Stomach (tissue), 19 donors: ENCODE measurements at places on chromosomes 6 and 20.

- DNase-seq: no peak
Observed at GRCh38 chr6:112923940-112924587, 576.9 kb downstream of the RFPL4B start.

GRCh38 chr6:72746276-72746675, 124.4 kb downstream of the KCNQ5 start:
- no peak for DNase-seq

DNA sequence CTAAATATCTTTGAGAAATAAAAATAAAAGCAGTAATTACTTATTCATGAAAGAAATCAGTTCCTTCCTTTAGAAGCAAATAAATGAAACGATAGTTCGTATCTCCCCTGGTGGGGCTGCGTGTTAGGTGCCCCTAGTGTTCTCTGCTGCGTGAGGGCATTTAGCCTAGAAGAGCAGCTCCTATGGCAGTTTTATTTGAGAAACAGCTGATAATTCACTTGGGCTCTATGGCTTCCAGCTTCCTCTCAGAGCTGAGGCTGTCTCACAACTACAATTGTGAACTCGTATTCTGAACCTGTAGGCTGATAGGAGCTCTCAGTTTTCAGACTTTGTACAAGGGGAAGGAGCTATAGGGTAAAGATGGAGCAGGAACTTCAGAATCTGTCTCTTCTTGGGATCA, 540.0 kb upstream of the MAP3K7 start:
- no peak for DNase-seq

DNA sequence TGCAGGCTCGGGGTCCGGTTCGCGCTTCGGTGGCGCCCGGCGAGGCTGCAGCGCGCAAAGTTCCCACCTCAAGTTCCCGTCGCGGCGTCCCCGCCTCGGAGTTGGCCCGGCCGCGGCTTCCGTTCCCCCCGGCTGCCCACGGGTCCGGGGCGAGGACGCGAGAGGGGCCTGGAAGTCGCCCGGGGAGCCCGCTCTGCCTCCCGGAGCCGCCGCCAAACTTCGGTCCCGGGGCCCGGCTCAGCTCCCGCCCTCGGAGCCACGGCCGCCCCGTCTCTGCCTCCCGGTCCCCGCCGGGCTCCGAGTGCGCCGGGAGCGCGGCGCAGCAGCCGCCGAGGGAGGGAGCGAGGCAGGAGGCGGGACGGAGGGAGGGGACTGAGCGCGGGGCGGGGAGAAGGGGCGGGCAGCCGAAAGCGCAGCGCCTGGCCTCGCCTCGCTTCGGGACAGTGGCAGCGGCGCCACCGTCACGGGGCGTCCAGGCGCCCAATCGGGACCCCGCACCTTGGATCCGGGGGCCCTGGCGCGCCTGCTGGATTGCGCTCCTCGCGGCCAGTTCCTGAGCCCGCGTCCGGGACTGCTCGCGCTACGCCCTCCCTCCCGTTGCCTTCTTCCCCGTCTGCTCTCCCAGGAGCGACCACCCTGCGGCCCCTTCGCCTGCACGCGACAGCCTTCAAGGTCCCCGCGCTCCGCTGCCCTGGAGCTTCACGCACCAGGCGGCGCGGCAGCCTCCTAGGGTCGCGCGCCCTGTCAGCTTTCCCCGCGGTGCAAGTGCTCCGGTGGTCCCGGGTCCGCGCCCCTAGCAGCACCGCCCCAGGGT, at the start of gene KCNG1:
Gene KCNG1, minus strand, starts transcription at position 305 of the 814 bp plus-strand sequence. CDS start 12,769 bp downstream, outside the sequence.
- peak; percentile 68 for DNase-seq

GRCh38 chr6:35046862-35047261, 94.3 kb downstream of the TCP11 start:
- peak; percentile 57 for DNase-seq

GRCh38 chr6:128595544-128595943, 75.1 kb upstream of the PTPRK start:
- DNase-seq: no peak

- DNase-seq: no peak
Observed at GRCh38 chr6:139844907-139845306, 470.5 kb upstream of the CITED2 start.

DNA sequence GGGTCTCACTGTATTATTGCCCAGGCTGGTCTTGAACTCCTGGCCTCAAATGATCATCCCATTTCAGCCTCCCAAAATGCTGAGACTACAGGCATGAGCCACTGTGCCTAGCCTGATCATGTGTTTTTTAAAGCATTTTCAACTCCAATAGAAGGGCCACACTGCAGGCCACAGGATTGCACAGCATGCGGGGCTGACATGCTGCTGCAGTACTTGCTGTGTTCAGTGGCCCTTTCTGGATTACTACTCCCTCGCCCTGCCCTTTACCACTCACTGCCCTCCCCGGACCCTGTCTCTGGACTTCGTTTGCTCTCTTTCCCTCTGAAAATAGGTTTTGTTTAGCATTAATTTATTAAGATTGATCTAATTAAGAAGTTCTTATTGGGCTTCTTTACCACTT, 37.3 kb downstream of the HECA start:
- no peak for DNase-seq

GRCh38 chr6:10268111-10268510, 146.8 kb downstream of the TFAP2A start:
- no peak for DNase-seq

DNA sequence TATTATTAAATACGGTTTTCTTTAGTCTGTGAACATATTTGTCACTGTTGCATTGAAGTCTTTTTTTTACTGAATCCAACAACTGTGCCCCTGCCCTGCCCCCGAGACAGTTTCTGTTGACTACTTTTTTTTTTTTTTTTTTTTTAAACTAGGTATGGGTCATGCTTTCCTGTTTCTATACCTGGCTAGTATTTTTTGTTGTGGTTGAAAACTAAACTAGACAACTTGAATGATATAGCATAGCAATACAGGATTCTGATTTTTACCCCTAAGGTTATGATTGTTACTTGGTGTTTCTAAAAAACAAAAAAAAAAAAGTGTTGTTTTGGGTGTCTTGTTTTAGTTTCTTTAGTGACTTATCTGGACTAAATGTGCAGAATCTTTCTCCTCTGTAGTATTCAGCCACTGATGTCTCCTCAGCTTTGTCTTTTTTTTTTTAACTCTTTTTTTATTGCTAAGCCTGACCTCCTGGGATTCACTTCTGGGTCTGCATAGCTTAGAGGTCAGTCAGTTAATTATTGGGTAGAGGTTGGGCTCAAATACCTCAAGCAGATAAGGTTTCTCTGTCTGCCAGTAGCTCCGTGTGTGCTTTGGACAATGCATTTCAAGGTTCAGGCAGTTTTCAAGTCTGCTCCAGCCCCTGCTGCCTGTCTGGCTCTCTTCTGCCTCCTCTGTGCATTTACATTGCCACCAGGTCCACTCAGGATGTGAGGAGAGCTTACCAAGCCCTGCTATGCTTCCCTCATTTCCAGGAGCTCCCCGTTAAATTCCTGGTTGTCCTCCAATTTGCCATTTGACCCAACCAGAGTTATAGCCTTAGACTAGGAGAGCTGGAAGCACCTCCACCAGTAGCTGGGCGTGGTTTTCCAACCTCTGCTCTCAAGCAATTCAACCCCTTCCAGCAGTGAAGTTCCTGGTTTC, 91.4 kb downstream of the SYNDIG1 start:
- DNase-seq: no peak

DNA sequence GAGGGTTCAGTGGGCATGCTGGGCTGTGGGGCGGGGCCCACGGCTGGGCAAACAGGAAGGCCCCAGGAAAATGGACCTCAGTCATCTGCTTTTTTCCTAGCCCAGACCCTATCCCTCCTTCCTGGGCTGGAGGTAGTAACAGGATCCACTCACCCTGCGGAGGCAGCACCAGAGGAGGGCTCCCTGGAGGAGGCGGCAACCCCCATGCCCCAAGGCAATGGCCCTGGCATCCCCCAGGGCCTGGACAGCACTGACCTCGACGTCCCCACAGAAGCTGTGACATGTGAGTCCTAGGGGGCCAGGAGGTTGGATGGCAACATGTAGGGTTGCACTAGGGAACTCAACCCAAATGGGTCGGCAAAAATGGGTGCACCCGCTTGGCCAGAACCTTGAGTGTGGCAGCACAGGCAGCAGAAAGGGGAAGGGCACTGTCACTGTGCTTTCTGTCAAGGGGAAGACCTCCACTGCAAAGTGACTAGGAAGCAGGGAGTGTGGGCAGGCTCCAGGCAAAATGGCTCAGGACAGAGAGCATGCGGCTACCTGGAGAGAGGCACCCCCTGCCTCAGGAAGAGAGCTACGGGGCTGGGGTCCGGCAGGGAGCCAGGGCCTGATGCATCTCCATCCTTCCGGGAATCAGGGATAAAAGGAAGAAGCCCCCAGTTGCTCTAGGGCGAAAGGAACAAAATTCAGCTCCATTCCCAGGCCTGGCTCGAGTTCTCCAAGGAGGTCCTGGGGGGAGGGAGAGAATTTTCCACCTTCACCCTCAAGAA, 7.9 kb downstream of the MDFI start:
- DNase-seq: no peak

- DNase-seq: no peak
Observed at GRCh38 chr20:35734374-35734773, 7.7 kb downstream of the RBM39 start.

DNA sequence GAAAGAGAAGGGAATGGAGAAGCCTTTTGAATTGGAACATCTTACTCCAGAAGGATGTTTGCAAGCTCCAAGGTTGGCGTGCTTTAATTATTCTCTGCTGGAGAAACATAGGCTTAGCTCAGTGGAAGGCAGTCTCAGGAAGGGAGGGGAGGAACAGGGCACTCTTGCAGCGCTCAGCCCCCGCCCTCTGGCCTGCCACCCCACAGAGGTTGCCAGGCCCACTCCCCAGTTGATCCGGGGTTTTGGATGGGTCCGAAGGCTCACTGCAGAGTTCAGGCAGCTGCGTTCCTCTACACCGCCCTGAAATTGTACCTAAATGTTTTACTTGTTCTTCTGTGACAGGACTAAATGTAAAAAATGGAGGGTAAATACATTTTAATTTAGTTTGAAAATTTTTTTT, 155.2 kb upstream of the DTNBP1 start:
- no peak for DNase-seq

DNA sequence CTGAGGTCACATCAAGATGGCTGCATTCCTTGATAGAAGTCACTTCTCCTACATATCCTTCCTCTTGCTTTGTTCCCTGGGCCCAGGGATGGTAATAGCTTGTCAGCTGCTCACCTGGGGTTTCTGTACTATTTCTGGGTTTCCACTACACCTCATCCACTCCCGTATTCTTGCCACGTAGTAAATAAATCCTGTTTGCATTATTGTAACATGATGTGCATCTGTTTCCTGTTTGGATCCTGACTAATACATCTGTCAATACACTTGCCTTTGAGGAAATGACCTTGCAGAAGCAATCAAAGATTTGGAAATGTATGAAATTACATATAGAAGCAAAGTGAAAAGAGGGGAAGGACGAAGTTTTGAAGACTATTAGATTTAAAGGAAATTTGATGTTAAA, 619.0 kb downstream of the PHF3 start:
- DNase-seq: no peak

GRCh38 chr6:69825904-69826303, 29.1 kb upstream of the LMBRD1 start:
- DNase-seq: peak; percentile 16

- DNase-seq: no peak
Observed at GRCh38 chr6:43095939-43096338, 19.8 kb downstream of the PTK7 start.

- DNase-seq: no peak
Observed at GRCh38 chr6:20599302-20600051, 65.2 kb downstream of the CDKAL1 start.

DNA sequence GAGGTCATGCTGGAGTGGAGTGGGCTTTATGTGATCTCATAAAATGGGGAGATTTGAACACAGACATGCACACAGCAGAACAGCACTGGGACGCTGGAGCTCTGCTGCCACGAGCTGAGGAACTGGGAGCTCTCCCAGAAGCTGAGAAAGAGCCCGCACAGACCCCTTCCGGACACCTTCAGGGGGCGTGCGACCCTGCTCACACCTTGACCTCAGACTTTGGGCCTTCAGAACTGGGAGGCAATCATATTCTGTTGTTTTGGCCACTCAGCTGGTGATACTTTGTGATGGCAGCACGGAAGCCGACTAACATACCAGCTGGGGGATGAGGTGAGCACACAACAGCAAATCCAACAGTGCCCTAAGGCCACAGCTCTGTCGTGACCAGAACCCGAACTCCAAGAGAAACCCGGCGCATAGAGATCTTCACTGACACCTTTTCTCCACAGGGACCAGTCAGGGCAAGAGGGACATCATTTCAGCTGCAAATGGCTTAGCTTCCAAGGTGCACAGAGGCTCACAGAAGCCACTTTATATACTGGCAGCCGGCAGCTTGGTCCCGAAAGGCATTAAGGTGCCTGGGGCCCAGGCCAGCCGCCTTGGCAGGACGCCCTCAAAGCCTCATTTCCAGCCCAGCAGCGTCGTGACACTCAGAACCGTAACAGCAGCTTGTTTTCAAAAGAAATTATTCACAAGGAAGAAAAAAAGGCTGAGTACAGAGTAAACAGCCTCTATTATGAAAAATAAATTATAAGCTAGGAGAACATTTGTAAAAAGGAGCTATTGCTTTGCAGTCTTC, 89.3 kb downstream of the RNASET2 start:
- DNase-seq: no peak

GRCh38 chr6:107509506-107509905, 19.6 kb downstream of the SOBP start:
- peak; percentile 37 for DNase-seq

DNA sequence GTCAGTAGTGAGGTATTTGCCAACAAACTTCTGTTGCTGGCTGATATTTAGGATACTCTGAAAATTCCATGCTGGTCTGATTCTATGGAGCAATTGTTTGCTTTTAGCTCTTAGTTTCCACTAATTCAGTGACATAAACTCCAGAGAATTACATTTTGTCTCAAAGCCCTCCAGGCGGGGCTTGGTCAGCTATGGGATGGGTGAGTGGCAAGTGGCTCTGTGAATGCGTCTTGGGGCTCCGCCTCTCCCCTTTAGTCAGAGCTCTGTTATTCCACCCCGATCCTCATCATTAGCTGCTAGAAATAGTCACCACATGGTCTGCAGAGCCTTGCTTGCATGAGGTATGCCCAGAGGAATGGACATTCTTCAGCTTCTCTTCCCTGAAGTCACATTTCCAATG, 540.6 kb downstream of the QKI start:
- no peak for DNase-seq

GRCh38 chr6:72205500-72205899, 319.1 kb downstream of the RIMS1 start:
- DNase-seq: no peak

GRCh38 chr20:47790580-47790965, 5.3 kb upstream of the SULF2 start:
- DNase-seq: no peak

- peak; percentile 68 for DNase-seq
Observed at GRCh38 chr6:160455541-160456213, 107.5 kb downstream of the SLC22A3 start.

GRCh38 chr6:154229786-154230185, 126.8 kb downstream of the IPCEF1 start:
- no peak for DNase-seq

DNA sequence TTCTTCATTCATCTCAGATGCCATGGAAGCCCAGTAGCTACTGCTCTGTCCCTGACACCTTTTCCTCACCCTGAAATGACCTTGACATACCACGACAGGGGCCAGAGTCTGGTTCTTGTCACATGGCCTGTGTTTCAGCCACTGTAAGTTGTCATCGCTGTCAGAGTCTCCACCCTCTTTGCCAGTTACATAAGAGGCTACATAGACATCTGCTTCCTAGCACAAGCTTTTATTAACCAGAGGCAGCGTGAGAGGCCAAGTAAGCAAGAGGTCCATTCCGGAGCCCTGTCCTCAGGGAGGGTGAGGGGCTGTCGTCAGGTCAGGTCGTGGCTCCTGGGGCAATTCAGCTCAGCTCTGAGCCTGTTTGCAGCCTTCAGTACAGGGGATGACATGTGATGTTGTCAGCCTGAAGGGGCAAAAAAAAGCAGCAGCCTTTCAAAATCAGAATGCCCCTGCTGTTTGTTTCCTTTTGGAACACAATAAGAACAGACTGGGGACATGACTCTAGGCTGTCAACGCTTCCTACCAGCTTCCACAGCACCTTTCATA, 146.3 kb downstream of the MTFR2 start:
- peak; percentile 66 for DNase-seq
